ENCODE measurements at places on chromosomes 2 and 18. TPM values are rescaled to one million over a fixed set of nuclear protein-coding genes. Genes with fewer than 3 reads are reported as not detected.

IL36G gene
- not detected for total RNA-seq

GRCh38 chr2:75327334-75327733, 128.0 kb upstream of the TACR1 start:
- no peak for DNase-seq

DNA sequence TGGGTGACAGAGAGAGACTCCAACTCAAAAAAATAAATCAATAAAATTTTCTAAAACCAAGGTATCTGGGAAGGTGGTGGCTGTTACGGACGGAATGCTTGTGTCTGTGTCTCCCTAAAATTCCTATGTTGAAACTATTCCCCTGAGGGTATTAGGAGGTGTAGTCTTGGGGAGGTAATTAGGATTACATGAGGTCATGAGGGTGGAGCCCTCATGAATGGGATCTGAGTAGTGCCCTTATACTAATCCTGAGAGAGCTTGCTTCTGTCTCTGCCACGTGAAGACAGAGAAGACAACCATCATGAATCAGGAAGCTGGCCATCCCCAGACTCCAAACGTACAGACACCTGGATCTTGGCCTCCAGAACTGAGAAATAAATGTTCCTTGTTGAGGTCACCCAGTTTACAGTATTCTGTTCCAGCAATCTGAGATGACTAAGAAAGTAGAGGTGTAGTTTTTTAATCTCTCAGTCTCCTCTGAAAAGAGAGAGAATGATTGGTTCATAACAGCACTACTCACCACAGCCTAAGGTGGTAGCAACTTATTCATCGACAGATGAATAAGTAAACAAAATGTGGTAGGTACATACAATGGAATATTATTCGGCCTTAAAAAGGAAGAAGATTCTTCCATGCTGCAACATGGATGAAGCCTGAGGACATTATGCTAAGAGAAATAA, 38.4 kb downstream of the TGFBRAP1 start:
- DNase-seq, result no peak

DNA sequence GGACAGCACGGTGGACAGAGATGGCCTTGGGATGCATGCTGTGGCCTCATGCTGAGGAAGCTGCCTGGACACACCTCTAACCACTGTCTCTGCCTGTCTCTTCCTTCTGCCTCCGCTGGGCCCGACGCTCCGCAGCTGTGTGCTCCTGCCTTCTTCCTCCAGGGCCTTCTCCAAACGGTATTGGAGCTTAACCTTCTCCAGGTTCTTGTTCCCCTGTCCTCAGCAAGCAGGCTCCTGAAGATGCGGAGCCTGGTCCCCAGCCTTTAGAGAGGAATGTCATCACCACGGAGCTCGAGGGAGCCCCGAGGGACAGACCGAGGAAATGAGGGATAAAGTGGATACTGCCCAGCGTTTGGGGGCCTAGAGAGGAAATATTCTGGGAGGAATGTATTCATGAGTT, 155.1 kb downstream of the DYSF start:
- peak; percentile 12 for DNase-seq

MAL gene
- total RNA-seq, result 1.8 TPM

SERPINB13 gene
- not detected for total RNA-seq

DNA sequence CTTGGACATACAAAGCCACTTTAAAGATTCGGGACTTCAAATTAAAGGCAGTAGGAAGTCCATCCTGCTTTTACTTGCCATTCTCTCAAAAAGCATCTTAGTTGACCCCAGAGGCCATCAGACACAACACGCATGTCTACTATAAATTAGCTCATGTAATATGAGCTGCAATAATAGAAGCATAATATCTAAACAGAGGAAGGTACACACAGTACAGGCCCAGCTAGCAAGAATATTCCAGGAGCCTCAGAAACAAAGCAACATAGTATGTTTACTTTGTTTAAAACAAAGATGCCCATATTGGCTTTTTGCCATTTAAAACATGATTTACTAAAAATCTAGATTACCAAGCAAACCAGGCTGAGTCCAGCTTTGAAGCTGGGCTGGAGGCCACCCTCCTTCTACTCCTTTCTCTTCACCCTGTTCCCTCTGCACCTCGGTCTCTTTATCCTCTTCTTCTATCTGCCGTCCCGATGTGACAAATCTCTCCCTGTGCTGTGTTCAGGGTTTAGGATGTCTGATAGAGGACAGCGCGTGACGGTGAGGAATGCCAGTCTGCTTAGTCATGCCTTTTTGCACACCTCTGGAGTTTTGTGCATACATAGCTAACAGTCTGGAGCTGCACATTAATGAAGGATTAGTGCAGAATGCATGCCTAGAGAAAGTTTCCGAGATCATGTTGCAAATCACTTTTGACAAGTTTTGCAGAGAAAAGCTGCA, 28.2 kb downstream of the DTNA start:
- no peak for DNase-seq

GRCh38 chr2:140734992-140735391, 1395.8 kb downstream of the LRP1B start:
- DNase-seq, result no peak

- no peak for DNase-seq
Observed at GRCh38 chr2:240512666-240513535, 44.9 kb downstream of the ANKMY1 start.

GRCh38 chr18:5490753-5491480, 52.9 kb downstream of the EPB41L3 start:
- no peak for DNase-seq

DNA sequence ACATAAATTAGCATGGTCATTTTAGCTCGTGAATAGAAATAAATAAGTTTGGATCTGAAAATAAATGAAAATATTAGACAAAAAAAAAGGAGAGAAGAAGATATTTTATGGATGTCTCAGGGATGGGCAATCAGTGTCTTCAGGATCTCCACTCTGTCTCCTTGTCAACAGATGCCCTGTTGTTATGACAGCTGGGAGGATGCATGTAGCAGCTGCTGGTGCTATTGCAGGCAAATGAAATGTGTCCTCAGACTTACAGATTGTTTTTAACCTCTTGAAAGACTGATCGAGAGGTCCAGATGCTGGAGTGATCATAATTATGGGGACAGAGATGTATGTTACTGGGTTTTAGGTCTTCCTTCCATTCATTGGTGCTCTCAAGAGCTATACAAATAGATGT, 24.7 kb upstream of the ARL4C start:
- no peak for DNase-seq

GRCh38 chr2:155525199-155525598, 807.3 kb downstream of the NR4A2 start:
- no peak for DNase-seq

MRO gene
- 1.1 TPM for total RNA-seq

GRCh38 chr2:141676139-141676538, 454.7 kb downstream of the LRP1B start:
- no peak for DNase-seq

MYL1 gene
- total RNA-seq, result 1.0 TPM

DNA sequence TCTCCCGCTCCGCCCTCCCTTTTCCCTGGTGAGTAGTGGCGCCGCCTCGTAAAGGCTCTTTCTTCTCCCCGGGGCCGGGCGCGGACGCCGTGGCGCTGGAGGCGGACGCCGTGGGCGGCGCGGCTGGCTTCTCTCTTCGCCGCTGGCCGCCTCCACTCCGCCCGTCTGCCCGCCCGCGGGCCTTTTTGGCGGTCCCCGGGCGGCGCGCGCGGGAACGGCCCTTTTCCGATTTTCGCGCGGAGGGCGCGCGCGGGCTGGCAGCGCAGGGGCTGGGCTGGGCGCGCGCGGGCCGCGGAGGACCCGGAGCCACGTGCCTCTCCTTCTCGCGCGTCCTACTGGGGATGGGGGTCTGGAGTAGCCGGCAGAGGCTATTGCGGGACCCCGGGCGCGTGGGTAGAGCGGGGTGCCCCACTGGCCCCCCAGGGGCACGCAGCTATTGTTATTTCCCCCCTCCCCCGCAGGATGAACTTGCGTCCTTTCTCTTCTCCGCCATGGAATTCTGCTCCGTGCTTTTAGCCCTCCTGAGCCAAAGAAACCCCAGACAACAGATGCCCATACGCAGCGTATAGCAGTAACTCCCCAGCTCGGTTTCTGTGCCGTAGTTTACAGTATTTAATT, 472 bp downstream of the SLC20A1 start:
- no peak for DNase-seq

- no peak for DNase-seq
Observed at GRCh38 chr2:65482971-65483370, 50.6 kb upstream of the SPRED2 start.

DNA sequence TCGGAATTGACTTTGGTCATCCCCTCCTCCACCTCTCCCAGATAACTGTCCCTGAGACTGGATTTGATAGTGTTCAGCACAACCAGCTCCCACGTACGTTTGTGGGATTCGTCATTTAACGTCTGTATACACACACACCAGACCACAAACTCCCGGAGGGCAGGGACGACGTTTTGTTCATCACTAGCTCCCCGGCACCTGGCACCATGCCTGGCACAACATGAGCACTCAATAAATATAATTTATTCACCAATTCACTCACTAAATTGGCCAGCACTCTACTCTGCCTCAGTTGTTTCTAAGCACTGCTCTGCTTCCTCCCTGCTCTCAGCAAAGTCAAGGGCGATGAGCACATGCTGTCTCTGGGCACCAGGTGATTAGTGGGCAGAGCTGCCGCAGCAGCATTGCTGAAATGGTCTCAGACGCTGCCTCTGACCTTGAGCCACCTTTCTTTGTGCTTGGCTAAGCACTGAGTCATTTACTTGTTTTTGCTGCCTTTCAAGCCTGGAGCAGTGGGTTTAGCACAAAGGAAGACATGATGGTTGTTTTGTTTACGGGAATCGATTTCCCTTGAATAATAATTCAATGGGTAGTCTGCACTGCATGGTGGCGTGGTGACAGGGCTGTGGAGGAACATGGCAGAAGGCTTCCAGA, 19.3 kb upstream of the LOXHD1 start:
- no peak for DNase-seq

- no peak for DNase-seq
Observed at GRCh38 chr2:99569386-99569785, 79.6 kb upstream of the REV1 start.

LAPTM4A gene
- 209 TPM for total RNA-seq

- no peak for DNase-seq
Observed at GRCh38 chr2:28463893-28464292, 32.0 kb upstream of the PLB1 start.

- DNase-seq, result no peak
Observed at GRCh38 chr18:45657357-45658335, 42.4 kb downstream of the SLC14A2 start.

DNA sequence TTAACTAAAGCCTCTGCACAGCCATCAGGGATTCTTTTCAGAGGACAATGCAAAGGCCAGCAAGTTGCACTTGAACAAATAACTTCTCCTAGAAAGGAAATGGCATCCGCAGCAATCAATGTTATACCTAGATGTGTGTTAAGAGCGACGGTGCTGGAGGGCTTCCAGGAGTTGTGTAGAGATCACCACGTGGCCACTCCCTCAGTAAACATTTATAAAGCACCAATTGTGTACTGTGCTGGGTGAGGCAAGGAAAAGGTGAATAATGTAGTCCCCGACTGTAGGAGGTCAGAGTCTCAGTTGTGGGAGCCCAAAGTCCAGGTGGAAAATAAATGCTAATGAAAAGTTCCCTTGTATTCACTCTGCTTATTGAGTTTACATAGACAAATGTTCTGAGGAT, 135.0 kb downstream of the ALK start:
- no peak for DNase-seq

DNA sequence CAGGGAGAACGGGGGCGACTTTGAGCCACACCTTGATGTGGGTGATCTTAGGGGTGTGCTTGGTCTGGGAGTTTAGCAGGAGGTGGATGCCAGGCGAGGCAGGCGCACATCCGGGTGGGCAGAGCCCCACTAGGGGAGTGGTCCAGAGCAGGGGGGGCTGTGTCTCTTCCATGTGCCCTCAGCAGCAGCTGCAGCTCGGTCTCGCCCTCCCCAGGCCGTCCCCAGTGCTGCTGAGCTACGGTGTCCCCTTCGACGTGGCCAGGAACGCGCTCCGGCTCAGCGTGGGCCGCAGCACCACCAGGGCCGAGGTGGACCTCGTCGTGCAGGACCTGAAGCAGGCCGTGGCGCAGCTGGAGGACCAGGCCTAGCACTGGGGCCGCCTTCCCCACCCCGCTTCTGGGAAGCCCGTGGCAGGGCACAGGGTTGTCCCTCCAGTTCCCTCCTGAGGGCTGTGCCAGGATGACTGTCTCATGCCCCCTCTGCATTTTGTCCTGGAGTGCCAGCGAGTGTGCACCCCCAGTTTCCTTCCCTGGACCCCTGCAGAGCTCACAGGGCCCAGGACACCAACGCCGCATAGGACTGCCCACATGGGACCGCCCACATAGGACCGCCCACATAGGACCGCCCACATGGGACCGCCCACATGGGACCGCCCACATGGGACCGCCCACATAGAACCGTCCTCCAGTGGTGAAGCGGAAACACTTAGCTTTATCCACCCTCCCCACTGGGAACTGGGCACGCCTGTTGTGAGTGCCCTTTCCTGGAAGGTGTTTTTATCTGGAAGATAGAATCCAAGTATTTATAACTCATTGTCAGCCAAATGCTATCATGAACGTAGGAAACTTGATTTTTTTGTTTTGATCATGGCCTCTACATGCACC, 1.9 kb upstream of the ESPNL start:
- DNase-seq, result peak; percentile 37

DNA sequence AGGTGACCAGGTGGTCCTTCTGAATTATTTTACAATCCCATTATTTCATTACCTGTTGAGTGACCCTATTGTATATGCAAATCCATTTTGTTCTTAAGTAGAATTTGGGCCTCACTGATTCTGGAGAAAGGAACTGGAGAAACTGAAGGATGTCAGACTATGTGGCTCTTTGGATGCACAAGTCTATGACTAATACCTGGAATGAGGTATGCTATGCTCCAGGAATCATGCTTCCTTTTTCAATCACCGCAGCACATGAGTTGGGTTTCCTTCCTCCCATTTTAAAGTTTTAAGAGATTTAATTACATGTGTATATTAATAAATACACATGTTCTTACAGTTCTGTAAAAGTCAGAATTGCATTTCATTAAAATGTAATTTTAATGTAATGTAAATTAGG, 253.9 kb upstream of the VWC2L start:
- no peak for DNase-seq

- DNase-seq, result no peak
Observed at GRCh38 chr18:75173125-75173432, 35.9 kb downstream of the PTGR3 start.

DNA sequence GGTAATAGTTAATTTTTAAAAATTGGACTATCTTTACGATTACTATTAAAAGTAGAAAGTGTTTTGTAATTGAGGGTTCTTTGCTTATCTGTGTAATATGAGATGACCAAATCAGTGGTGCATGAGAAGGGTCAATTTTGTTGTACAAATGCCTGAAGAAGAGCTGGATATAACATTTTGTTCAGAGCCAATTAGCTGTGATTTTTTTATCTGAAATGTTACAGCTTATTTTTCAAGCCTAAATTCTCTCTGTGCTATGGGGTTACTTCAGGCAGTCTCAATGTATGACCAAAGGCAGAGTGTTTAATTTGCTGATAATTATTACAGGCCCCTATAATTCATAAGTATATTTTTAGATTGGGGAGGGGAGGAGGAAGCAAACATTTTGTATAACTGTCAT, 41.8 kb downstream of the OTX1 start:
- DNase-seq, result no peak

DNA sequence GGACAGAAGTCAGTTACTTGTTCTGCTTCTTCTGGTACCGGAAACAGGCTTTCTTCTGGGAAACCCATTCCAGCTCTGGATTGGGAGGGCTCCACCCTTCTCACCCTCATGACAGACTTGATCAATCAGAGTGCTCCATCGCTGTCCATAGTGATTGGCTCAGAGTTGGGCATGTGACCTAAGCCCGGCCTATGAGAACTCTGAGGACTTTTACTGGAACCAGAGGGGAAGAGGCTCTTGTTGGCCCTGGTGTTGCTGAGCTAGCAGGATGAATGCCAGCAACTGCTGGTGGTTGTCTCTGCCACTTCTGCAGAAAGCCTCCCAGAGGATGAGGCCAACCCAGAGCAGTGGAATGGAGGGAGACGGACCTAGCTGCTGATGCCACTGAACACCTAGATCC, 33.3 kb downstream of the TMEM37 start:
- DNase-seq, result no peak

All from heart left ventricle (tissue), 16 donors.